Putamen (tissue), 1 donor: ENCODE measurements at places on chromosomes 6 and 20.

DNA sequence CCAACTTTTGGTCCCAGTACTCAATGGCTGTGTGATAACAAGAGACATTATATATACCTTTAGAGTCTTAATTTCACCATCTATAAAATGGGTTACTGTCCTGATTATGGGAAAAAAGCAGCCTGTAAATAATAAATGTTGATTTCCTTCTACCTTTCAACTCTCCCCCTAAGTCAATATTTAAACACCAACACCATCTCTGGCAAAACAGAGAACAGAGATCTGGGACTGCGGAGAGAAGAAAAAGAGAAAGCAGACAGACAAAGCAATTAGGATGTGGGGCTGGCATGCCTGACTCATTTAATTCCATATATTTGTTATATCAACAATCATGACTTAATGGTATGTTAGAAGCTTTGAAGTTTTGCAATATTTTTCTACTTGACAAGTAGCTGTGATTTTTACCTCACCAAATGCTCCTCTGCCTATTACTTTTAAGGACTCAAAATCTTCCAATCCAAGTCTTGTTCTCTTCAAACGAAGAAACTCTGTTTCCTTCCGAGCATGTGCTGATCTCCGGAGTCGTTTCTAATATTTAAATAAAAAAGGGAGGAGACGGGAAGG, 23.3 kb downstream of the STK38 start:
- DNase-seq = no peak

GRCh38 chr6:154232013-154232910, 124.3 kb downstream of the IPCEF1 start:
- no peak for DNase-seq

DNA sequence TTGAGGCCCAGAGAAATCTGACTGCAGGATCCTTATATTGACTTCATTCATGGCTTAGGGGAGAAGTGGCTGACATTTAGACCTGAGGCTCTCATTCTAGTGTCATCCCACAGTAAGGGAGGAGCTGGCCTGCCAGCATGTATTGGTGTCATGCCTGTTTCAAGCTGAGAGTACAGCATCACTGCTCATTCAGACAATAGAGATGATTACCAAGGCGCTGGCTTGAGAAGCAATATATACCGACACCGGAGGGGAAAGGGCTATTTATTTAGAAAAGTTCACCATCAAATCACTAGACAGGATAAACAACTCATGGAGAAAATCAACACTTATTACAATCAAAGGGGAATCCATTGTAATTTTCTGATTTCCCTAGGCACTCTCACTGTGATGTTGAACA, 84.4 kb upstream of the HDAC2 start:
- DNase-seq = peak; percentile 46

DNA sequence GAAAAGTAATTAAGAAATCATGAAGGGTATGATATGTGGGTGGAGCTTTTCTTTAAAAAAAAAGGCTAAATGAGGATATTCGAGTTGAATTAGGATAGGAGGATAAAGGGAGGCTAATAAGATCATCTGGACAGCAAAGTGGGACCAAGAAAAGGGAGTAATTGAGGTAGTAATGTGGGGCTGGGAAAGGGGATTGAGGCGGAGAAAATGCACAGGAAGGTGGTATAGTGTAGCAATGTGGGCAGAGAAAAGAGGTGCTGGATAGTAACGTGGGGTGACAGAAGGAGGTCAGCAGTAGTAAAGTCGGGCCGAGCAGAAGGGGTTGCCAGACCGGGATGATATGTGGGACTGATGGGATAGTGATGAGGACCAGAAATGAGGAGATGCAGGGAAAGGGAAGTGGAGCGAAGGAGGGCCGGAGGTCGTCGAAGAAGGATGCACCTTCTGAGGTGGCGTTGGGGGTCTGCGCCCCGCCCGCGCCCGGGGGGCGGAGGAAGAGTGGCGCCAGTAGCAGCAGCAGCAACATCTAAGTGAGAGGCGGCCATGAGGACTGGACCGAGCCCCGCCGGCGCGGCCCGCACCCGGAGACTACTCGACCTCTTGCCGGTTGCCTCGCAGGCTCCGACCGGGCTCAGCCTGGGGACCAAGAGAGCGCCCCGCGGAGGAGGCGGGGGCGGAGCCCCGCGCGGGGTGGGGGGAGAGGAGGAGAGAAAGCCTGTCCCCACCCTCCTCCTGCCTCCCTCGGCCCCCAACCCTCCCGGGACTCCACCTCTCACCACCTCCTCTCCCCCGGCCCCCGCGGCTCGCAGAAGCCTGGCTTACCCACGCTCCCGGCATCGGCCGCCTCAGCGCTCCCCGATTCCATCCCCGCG, 887 bp downstream of the GABBR1 start:
- DNase-seq = no peak
